ENCODE measurements at places on chromosomes 1 and 21.

GRCh38 chr1:245325922-245326795 is 171.4 kb downstream of the KIF26B start:
- DNase-seq: no peak

DNA sequence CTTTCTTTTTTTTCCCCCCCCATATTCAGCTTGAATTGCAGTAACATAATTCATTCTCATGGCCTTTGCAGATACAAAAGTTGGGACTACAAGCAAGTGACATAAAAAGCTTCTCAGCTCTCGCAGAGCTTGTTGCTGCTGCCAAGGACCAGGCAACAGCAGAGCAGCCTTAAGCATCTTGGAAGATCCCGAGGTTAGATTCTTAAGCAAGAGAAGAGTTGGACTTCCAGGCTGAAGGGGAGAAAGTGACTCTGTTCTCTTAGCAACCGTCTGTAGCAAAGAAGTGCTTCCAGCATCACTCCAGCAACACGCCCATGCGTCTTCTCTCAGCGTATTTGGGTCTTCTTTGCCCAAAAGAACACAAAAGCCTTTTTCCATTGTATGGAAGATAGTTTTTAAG is 20.7 kb downstream of the AGT start:
- DNase-seq: no peak

DNA sequence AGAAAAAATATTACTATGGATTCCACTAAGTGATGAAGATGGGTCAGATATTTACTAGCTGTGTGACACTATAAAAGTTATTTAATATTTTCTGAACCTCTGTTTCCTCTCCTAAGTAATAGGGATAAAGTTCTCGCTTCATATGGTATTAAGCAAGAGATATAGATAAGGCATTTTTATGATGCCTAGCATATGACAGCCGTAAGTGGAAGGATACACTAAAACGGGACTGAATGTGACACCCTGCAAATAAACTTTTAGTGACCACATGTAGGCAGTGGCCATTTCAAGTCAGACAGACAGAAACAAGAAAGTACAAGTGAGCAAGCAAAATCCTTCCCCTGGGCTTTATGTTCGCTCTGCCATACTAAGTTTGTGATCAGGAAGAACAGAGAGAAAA is 14.2 kb downstream of the GBP3 start:
- no peak for DNase-seq

DNA sequence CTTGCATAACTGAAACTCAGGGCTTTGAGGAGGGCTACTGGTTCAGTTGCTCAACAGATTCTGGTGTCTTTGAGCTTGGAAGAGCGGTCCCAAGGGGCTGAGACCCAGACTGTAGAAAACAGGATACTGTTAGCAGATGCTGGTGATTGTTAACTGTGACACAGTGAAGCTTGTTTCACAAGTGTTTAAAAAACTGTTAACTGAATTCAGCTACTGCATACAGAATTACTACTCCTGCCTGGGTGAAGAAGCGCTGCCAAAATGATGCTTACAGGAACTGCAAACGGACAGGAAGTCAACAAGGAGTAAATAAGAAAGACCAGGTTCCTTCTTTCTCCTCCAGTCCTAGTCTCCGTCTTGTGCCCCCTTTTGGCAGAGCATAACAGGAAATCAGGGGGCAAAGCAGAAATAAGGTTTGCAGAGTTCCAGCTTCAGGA is 195.3 kb upstream of the USP25 start:
- DNase-seq: no peak

DNA sequence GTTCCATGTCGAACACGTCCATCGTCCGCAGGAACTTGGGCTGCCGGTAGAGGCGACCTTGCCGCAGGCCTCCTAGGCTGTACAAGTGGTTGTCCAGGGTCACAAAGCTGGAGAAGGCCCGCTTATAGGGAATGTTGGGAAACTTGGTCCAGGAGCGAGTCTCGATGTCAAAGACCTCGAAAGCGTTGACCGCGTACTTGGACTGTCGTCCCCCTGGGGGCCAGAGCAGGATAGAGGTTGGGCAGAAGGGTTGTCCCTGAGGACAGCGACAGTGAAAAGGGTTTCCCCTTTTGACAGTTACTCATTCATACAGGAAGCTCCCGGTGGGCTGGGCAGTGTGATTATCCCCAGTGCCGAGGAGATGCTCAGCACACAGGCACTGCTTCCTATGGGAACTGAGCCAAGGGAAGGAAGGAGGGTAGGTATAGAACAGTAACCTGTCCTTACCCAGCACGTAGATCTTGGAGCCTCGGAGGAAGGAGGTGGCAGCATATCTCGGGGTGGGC is 17.5 kb downstream of the KLHDC8A start:
- no peak for DNase-seq

DNA sequence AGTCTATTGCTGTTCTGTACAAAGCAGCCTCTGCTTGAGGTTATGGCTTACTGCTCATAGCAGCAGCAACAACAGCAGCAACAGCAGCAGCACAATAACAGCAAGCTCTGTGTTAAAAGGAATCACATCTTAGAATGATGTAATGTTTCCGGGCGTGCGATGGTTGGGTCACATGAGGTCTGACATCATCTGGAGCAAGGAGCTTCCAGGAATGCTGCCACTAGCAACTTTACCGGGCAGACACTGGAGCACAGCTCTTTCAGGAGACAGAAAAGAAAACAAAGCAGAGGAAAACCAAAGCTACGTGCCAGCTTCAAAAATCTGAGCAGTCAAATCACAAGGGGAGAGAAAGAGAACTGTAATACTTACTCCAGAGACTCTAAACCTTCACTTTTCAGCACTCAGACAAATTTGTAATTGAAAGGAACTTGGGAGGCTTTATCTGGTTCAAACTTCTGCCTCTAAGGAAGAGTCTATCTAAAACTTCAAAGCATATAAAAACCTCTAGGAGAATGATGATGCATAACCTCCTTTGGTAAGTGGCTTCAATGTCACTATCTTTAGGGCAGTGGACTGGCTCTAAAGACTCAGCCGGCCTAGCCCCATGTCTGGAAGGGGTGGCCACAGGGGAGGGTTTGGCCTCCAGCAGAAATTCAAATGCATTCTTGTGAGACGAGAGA is 28.3 kb upstream of the RAB3GAP2 start:
- DNase-seq: no peak

DNA sequence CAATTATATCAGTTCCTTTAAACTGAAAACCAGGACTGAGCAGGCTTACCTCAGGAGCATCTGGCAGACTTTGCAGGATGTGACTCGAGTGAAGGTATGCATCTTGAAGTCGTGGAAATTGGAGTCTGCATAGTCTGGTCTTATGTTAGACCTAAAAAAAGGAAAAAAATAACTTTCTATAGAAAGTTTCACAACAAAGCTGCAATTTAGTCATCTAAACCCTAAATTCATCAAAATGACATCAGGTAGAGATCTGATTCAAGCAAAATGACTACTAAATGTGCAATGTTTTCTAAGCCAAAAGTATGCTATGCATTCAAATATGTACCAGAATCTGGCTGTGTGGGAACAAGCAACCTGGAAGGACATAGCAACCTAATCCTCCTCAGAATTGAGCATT is 260.1 kb downstream of the VAV3 start:
- DNase-seq: no peak

DNA sequence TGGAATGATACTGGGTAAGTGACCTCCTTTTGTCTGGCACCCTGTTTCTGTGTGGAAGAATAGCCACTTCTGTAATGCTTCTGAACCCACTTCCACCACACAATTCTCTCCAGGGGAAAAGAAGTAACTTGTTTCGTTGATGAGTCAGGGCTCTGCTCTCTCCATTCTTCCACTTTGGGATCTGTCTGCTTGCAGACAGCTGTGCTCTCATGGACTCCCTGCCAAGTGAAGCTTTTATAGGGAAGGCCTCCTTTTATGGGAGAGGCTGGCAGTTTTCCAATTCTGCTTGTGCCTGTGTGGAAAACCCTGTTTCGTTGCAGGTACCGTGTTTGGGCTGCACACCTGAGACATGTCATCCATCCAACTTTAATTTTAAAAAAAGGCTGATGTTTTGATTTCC is 130.7 kb downstream of the GIPC2 start:
- no peak for DNase-seq

- DNase-seq: no peak
These were observed 44.0 kb downstream of the TBX15 start for GRCh38 chr1:118944133-118944532.

GRCh38 chr1:246559310-246559709 is 6.8 kb downstream of the TFB2M start:
- no peak for DNase-seq

DNA sequence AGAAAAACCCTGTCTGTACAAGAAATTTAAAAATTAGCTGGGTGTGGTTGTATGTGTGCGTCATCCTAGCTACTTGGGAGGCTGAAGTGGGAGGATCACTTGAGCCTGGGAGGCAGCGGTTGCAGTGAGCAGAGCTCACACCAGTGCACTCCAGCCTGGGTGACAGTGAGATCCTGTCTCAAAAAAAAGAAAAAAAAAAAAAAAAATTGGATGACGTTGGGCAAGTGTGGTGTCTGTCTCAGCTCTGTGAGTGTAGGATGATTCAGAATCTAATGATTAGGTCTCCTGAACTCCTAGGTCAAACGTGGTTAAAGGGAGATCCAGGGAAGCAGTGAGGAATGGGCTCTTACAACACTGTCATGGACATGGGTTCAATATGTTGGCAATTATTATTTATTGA is 435.9 kb downstream of the KIF26B start:
- DNase-seq: no peak

GRCh38 chr1:10791105-10791951 is 5.1 kb downstream of the CASZ1 start:
- no peak for DNase-seq

DNA sequence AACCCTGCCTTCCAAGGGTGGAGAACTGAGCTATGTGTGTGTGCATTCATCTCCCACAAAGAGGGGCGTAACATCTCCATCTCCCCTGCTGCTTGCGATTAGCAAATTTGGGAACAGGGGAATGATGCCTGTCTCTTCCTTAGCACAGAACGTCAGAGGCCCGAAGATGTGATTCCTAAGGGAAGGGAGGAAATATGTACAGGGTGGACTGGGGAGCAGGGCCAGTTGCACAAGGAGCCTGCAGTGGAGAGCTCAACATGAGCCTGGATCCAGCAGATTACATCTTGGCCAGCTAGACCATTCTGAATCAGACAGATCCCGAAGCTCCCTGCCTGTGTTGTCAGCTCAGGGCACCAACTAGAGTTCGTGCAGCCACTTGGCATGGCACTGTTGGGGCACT is 118.1 kb downstream of the NGF start:
- no peak for DNase-seq

- DNase-seq: no peak
These were observed 1.5 kb downstream of the MED8 start for GRCh38 chr1:43387976-43388599.

DNA sequence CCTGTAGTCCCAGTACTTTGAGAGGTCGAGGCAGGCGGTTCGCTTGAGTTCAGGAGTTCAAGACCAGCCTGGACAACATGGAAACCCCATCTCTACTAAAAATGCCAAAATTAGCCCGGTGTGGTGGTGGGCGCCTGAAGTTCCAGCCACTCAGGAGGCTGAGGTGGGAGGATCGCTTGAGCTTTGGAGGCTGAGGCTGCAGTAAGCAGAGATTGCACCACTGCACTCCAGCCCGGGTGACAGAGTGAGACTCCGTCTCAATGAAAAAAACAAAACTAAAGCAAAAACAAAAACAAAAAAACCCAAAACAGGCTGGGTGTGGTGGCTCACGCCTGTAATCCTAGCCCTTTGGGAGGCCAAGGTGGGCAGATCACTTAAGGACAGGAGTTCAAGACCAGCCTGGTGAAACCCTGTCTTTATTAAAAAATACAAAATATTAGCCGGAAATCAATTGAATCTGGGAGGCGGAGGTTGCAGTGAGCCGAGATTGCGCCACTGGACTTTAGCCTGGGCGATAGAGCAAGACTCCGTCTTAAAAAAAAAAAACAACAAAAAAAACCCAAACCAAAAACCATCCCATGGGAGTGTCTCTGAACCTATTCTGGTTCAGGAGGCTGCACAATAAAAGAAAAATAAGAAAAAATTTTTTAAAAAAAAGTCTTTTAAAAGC is 1.7 kb upstream of the CGN start:
- no peak for DNase-seq

DNA sequence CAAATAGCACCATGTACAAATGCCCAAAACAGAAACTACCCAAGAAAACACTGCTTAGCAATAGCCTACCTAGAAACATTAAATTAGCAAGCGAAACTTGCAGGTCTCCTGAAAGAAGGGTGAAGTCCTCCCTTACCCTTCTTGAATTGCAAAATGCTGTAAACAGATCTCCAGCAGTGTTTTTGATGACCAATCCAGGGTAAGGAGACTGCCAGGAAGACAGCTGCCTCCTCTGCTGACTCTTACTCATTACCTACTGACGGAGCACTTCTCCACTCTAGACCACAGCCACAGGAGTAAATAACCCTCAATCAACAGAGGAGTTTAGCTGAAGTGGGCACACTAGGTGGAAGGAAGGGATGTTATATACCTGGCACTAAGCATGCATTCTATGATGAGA is 32.2 kb upstream of the GADD45A start:
- DNase-seq: no peak

All from central memory CD8-positive, alpha-beta T cell (primary cell).